ENCODE measurements at places on chromosomes 1 and 21. TPM values are rescaled to one million over a fixed set of nuclear protein-coding genes. Genes with fewer than 3 reads are reported as not detected.

DNA sequence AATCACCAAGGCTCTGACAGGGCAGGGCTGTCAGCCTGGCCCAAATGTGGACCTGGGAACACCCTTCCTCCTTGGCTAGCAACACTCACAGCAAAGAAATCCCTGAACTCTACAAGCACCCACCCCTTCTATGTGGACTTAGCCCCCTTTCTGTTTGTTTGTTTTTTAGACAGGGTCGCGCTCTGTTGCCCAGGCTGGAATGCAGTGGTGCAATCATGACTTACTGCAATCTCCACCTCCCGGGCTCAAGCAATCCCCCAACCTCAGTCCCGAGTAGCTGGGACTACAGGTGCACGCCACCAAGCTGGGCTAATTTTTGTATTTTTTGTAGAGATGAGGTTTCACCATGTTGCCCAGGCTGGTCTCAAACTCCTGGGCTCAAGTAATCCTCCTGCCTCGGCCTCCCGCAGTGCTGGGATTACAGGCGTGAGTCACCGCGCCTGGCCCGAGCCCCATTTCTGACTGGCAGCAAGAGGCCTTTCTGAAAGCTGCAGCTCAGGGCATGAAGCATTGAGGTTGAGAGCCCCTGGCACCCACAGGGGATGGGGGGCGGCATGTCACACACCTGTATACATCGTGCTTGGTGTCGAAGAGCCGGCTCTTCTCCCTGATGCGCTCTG is 16.2 kb downstream of the RIPK4 start:
- no peak for DNase-seq

GRCh38 chr1:225445639-225446594 is 18.1 kb upstream of the LBR start:
- no peak for DNase-seq

GRCh38 chr1:30325085-30325935 is 398.1 kb downstream of the MATN1 start:
- no peak for DNase-seq

The SERTAD4 gene
- not detected for total RNA-seq

DNA sequence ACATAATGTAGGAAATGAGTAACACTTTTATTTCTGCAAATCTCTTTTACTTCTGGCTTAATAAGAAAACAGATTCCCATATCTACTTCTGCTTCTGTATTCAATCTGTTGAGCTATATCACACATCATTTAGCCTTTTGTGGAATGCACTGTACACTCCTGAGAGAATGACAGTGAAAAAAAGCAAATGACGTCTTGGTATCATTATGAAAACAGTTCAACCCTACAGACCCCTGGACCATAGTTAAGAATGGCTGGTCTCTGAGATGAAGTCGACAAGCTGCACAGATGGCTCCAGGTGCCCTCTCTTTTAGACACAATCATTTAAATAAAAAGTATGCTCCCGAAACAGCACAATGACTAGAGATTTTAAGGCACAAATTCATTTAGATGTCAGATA is 247.0 kb downstream of the RERE start:
- no peak for DNase-seq

- DNase-seq: no peak
These were observed 1.6 kb upstream of the ROR1 start for GRCh38 chr1:63772201-63772600.

GRCh38 chr1:195763146-195763906 is 844.9 kb downstream of the KCNT2 start:
- no peak for DNase-seq

The VASH2 gene
- total RNA-seq: 29.2 TPM

- DNase-seq: no peak
These were observed 74.3 kb upstream of the CD5L start for GRCh38 chr1:157915859-157916258.

GRCh38 chr1:167054531-167054930 is 35.6 kb downstream of the GPA33 start:
- no peak for DNase-seq

The GART gene
- total RNA-seq: 142 TPM

Measured in GM12878 (cell line).